ENCODE measurements at places on chromosomes 6 and 20. TPM values are rescaled to one million over a fixed set of nuclear protein-coding genes. Genes with fewer than 3 reads are reported as not detected.
A peak's percentile ranks its signal among the peaks of the same experiment; 100 is the strongest.

DNA sequence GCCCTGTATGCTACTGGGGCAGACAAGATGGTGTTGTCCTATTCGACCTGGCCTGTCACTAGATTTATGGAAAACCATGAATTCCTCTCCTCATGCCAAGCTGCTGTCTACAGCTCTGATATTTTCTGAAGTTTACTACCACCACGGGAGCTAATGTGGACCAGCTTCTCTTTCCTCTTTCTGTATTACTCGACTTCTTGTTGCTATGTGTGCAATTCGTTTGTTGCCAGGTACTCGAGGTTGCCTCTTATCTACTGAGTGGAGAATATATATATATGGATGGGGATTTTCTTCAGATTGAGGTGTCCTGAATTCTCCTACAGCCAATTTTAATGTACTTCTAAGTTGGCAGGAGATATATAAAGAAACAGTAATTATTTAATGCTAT lies 34.7 kb downstream of the MAN1A1 start:
- H3K27me3 ChIP-seq, result no peaks in the 10 kb centered on the region
- H3K4me1 ChIP-seq, result peaks cover 7% of the 10 kb centered on the region
- peaks cover 4% of the 10 kb centered on the region for H3K36me3 ChIP-seq
- peak overlapping the region; percentile 55 for H3K27ac ChIP-seq
- no peak for DNase-seq

The MAS1L gene
- polyA plus RNA-seq, result not detected

DNA sequence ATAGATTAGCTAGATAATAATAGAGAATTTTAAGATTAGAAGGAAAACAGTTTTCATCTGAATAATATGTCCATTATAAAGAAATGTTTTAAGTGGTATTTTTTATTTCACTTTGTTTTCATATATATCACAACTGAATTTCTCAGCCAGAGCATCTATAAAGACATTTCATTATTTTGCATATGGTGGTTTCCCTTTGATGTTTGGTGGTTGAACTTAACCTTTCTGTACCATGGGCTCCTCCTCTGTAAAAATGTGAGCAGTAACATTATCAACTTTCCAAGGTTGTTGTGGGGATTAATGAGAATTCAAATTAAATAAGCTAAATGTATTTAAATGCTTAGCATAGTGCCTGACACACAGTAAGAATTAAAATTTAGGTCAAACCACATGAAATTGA lies 119.8 kb upstream of the QKI start:
- no peaks in the 10 kb centered on the region for H3K4me1 ChIP-seq
- no peaks in the 10 kb centered on the region for H3K36me3 ChIP-seq
- H3K27me3 ChIP-seq, result no peaks in the 10 kb centered on the region
- DNase-seq, result no peak

DNA sequence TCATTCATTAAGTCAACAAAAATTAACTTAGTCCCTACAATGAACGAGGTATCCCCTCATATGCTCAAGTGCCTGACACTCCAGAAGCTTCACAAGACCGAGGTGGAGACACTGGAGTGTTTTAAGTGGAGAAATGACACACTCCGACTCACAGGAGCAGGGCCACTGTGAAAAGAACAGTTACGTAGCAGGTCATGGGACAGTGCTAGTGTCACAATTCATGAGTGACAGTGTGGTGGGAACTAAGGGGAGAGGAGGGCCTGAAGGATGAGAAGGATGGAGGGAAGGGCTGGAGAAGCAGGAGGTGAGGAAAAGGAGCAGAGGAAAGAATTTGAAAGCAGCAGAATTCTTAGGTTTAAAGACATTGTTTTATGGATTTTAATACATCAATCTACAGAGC lies 1.3 kb upstream of the HLA-A start:
- peaks cover 7% of the 10 kb centered on the region for H3K36me3 ChIP-seq
- no peaks in the 10 kb centered on the region for H3K4me1 ChIP-seq
- DNase-seq, result no peak
- H3K27ac ChIP-seq, result no peak overlapping the region

The DOK5 gene
- 0.16 TPM for polyA plus RNA-seq
